ENCODE measurements at places on chromosomes 6 and 20.

DNA sequence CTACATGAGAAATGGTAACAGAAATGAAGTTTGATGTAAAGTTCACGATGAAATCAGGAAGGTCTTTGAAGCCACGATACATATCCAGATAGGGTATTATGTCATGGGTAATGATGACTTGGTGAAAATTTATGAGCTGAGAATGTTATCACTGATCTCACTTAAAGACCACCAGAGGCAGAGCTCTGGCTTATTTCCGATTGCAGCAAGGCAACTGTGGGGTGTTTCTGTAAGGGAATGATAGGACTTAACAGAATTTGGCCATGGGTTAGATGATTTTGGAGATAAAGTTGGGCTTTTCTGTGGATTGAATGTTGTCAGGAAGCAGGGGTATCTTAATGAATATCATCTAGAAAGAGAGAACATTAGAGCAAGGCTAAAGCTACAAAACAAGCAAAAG, 508.4 kb downstream of the HDGFL1 start:
- no peak for DNase-seq

GRCh38 chr20:63360850-63361518, at the start of gene CHRNA4:
Gene CHRNA4, minus strand, starts transcription at chr20:63361349. Its CDS starts 184 bp downstream, at chr20:63361165.
- peak; percentile 37 for DNase-seq

DNA sequence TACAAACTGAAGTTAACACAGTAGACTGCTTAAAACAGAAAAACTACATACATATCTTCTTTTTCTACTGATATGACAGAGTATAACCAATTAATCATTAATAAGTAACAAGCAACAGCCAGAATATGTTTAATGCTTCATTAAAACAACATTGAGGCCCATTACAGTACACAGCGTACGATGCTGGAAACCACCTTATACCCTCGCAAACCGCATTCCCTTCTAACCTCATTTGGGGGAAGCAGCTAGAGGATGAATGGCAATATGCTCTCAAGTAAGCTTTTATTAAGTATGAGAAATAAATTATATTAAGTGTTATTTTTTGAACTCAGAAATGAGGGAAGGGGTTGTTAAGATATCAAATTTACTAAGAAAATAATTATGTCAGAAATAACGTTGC, 142.4 kb downstream of the GMDS start:
- DNase-seq, result no peak

GRCh38 chr6:52752310-52752709, 11.0 kb downstream of the GSTA2 start:
- no peak for DNase-seq

- no peak for DNase-seq
Observed at GRCh38 chr6:38168699-38169098, 349.2 kb downstream of the ZFAND3 start.

- DNase-seq, result no peak
Observed at GRCh38 chr6:130202782-130203181, 20.0 kb downstream of the SAMD3 start.

- no peak for DNase-seq
Observed at GRCh38 chr6:42025845-42026243, 24.5 kb upstream of the TAF8 start.

DNA sequence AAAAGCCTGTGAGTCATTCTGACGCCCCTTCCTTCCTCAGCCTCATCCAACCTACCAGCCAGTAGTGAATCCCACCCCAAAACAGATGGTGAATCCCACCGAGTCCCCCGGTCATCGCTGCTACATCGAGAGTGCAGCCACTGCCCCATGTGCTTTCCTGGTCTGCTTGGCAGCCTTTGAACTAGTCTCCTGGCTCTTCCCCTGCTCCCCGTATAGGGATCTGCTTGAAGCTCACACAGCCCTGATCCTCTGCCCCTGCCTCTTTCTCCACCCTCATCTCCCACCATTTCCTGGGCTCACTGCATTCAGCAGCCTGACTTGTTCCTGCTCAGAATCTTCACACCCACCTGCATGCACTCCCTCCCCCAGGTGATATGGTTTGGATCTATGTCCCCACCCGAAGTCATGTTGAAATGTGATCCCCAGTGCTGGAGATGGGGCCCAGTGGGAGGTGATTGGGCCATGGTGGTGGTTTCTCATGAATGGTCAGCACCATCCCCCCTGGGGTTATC, 14.6 kb downstream of the SYNJ2 start:
- DNase-seq, result no peak

GRCh38 chr20:8540466-8540865, 408.4 kb downstream of the PLCB1 start:
- DNase-seq, result no peak

DNA sequence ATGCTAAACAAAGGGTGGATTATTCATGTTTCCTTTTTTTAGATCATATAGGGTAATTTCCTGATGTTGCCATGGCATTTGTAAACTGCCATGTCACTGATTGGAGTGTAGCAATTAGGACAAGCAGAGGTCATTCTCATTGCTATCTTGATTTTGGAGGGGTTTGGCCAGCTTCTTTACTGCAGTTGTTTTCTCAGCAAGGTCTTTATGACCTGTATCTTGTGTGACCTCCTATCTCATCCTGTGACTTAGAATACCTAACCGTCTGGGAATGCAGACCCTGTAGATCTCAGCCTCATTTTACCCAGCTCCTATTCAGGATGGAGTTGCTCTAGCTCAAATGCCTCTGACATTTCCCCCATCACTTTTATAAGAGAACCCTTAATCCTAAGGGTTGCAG, 53.6 kb downstream of the CDS2 start:
- no peak for DNase-seq

GRCh38 chr6:25950297-25950696, 12.3 kb upstream of the TRIM38 start:
- DNase-seq, result no peak

GRCh38 chr6:104566411-104566810, 293.3 kb downstream of the HACE1 start:
- DNase-seq, result no peak

GRCh38 chr6:2693231-2693630, 57.5 kb downstream of the MYLK4 start:
- DNase-seq, result no peak

GRCh38 chr6:44660561-44661220, 273.2 kb downstream of the CDC5L start:
- DNase-seq, result no peak

- DNase-seq, result no peak
Observed at GRCh38 chr20:16438100-16438499, 135.1 kb downstream of the KIF16B start.

DNA sequence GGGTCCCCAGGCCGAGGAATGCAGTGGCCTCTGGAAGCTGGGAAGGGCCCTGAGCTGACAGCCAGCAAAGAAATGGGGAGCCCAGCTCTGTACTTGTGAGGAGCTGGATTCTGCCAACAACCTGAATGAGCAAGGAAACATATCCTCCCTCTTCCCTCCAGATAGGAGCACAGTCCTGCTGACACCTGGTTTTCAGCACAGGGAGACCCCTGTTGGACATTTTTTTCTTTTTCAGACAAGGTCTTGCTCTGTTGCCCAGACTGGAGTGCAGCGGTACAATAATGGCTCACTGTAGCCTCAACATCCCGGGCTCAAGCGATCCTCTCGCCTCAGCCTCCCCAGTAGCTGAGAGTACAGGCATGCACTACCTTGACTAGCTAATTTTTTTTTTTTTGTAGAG, 21.5 kb downstream of the BMP6 start:
- DNase-seq, result no peak

DNA sequence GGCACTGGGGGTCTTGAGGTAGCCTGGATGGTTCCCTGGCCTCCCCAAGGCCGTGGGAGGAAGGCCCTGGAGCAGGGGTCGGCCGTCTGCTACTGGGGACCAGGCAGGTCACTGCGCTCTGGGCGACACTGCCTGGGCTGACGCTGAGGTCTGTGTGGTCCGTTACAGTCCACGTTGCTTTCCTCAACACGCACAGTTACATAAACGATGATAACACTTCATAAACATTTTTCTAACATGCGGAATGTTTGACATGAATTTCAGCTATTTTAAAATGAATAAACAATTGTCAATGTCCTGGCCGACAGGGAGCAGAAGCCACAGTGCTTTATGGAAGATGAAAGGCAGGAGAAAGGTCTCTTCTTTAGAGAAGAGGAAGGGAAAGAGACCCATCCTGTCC, 10.2 kb upstream of the RBBP8NL start:
- DNase-seq, result no peak

DNA sequence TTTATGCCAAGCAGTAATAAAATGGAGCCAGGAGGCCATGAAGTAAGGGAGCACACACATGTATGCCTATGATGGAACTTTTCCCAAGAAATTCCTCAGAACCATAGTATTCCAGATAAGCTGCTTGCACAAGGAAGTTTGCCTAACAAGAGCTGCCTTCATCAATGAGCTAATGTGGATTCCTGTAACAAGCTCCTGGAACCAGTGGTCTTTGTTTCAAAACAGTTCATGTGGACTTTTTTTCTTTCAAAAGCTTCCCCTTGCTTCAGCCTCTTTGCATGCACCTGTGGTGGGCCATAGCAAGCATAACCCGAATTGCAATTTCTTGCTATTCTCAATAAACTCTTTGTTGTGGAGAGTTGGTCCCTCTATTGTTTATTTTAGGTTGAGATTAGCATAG, 359.6 kb downstream of the UTRN start:
- no peak for DNase-seq

GRCh38 chr20:21519136-21519584, 5.3 kb upstream of the NKX2-2 start:
- DNase-seq, result no peak

DNA sequence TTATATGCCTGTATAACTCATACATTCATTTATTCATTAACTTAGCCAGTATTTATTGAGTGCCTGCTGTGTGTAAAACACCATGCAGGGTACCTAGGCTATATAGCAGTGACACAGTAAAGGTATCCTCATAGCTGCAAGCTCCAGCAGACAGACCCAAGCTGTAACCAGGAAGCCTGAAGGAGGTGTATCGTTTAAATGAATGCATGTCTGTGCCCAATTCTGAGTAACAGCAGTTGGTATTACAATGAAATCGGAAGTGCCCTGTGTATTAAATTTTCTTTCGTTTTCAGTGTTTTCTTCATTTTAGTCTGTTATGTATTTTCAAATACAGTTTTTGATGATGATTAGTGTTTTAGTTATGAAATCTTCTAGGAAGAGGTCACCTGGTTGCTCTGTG, 485.8 kb upstream of the SOX4 start:
- DNase-seq, result no peak
